Activated CD4-positive, alpha-beta T cell treated with anti-CD3 and anti-CD28 coated beads for 4 hours (primary cell): ENCODE measurements at places on chromosomes 1 and 21.

- DNase-seq, result no peak
Measured at GRCh38 chr1:24912376-24913273, 17.5 kb downstream of the RUNX3 start.

DNA sequence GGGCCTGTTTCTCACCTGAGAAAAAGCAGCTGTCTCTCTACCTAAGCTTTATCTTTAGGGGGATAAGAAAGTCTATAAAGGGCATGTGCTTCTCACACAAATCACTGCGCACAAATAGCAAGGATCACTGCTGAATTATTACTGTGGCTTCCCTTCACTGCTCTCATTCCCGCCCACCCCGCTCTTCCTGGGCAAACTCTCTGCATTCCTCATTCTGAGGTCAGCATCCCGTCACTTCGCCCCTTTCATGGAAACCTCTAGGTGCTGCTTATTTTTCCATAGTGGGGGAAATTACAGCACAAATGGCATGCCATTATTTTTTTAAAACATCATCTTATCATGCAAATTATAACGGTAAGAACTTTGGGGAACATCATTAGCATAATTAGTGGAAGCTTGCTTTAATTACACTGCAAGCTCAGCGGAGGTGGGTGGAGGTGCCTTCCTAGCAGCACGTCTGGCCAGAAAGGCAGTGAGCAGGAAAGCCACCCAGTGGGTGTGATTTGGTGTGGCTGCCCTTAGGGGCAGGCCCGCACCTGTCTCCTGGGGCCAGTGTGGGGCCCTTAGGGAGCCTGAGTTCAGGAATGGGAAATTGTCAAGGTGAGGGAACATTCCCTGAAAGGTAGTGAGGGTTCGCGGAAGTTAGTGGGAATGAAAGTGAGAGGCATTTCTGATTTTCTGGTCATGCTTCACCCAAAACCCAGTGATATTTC is 105.9 kb downstream of the LAMC2 start:
- DNase-seq, result no peak

GRCh38 chr1:112396653-112397471 is 848 bp downstream of the CTTNBP2NL start:
- DNase-seq, result no peak

DNA sequence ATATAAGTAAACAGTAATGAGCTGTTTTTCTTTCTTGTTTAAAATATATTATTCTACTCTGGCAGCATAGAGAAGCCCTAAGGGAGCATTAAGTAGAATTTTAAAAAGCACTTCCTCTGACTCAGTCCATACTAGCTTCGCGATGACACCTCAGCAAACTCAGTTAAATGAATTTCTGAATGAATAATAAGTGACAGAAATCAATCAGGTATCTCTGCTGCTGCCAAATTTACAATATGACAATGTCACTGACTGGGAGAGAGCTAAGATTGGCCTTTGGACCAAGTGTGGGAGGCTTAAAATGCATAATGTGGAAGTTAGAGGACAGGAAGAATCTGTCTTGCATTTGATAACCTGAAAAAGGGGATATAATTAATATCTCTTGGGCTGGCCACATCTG is 296.1 kb downstream of the HHIPL2 start:
- no peak for DNase-seq

DNA sequence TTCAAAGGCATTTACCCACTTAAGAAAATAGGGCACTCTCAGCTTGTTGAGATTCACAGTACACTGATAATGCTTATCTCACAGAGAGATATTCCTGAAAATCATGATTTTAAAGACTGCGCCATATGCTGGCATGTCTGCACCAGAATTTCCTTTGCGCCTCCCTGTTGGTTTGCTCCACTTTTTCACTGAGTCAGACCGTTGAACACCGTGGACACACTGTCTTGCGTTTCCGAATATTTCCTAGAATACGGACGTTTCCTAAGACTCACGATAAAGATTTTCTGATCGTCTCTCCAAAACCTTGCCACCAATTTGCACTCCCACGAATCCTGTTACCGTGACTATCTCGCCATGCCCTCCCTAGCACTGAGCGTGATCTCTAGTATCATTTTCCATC is 497 bp upstream of the C1orf115 start:
- no peak for DNase-seq

GRCh38 chr1:65207317-65207716 is 59.3 kb downstream of the AK4 start:
- DNase-seq, result no peak

- DNase-seq, result no peak
Measured at GRCh38 chr21:44544566-44544965, 4.6 kb upstream of the KRTAP10-1 start.

DNA sequence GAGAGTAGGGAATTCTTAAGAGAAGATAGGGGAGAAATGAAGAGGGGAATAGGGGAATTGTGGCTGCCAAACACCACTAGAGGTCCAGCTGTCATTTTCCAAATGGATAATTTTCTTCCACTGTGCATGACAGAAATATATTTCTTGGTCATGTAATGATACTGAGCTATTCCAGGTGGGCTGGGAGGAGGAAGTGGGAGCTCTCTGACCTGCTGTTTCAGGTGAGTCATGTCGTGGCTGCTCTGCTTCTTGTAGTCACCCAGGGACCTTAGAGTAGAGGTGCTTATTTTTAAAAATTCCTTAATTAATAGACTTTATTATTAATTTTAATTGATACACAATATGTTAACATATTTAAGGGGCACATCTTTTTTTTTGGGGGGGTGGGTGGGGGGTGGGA is 11.9 kb downstream of the PDE4B start:
- DNase-seq, result no peak

DNA sequence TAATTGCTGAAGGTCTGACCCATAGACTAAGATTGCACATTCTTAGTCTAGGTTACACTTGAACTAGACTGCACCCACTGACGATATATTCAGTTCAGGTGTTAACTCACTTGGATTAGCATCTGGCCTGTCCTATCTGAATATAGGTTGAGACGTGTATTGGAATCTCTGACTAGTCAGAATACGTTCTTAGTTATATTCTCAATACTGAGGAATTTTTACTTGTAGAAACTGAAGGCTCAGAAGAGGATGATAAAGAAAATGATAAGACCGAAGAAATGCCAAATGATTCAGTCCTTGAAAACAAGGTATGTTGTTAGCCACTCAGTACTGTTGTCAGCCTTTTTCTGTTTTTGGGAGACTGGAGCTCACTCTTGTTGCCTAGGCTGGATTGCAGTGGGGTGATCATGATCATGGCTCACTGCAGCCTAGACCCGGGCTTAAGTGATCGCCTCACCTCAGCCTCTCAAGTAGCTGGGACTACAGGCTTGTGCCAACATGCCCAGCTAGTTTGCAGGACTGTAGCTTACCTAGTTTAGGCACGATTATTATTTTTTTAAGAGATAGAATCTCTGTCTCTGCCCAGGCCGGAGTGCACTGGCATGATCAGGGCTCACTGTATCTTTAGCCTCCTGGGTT is 10.8 kb downstream of the CCDC17 start:
- no peak for DNase-seq

DNA sequence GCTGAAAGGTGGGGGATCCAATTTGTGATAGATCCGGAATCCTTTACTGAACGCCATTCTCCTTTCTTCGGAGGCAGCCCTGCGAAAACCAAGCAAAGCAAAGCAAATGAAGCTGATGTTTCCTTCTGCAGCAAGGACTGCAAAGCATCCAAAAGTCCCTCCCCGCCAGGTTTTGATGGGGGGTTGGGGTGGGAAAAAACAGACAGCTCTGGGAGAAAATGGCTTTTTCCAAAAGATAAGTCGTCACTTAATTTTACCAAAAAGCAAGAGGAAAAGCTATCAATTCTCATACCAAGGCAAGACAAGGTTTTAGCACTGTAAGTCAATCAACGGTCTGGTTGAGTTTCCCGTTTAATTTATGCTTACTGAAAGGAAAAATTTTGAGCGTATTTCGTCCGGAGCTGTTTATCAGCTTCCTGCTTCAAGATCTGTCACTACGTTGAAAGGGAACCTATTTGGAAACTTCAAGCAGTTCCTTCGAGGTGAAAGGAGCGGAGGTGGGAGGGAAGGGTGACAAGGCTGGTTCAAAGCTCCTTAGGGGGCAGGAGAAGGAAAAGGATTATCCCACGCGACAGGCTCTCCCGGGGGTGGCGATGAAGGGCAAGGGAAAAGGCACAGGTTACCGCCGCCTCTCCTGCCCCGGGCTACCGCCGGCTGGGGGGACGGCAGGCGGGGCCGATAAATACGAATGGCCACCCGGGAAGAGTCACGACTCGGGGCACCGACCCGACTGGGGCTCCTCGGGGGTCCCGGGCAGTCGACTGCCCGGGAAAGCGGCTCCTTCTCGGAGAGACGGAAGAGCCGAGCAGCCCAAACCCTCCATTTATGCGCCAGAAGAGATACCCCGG is 750 bp downstream of the SYNJ1 start:
- peak; percentile 7 for DNase-seq

DNA sequence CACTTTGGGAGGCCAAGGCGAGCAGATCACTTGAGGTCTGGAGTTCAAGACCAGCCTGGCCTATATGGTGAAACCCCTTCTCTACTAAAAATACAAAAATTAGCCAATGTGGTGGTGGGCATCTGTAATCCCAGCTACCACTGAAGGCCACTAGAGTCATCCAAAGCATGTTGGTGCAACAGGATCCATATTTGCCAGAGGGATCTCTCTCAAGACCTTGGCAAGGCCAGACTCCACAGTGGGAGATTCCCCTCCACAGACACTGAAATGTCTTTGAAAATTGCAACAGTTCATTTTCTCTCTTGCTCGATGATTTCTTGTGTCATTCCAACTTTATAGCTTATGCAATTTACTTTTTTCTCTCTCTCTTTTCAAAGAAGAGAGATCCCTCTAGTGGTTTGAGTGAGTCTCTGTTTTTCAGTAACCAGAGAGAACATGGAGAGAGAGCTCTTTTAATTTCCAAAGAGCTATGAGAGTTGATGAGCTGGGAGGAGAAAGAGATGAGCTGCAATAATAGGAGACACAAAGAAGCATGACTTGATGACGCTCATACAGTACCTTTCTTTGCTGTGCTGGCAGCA is 176.8 kb upstream of the USP25 start:
- no peak for DNase-seq

DNA sequence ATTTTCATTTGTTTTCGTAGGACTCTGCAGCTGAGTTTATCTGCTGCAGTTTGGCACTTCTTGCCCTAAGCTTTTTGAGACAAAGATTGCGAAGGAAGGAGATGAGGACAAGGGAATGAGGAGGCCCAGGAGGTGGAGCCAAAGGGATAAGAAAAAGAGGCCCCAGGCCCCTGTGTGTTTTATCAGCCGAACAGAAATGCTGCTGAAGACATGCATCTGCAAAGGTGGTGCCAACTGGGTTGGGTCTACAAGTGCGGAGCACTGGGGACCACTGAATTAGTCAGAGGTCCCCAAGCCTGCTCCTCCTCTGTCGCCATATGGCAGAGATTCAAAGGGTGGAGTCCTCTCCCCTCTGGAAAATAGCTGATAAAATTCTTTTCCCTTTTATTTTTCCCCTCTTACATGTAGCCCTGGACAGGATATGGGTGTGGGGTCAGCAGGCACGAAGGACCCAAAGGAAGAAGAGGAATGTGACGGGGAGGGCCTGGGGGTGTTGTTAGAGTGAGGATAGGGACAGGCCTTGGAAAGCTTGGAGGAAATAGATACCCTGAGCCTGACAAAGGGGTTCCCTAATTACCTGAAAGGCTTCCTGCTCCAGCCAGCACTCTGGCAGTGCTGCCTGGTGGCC is 2.7 kb downstream of the CD34 start:
- no peak for DNase-seq

DNA sequence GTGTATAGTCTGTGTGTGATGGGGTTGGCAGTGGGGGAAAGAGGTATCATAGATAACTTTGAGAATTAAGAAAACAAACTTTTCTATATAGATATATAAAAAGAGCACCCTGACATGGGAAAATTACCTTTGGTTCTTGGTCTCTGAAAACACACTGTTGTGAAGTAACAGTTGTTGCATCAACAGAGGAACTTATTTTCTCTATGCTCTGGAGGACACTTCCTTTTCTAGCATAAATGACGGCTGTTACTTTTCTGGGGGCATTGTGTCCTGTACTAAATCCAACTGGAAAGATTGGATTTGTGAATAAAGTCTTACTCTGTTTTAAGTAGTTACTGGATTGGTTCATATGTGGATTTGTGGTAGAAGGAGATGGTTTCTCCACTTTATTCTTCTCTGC is 12.6 kb downstream of the LRIF1 start:
- DNase-seq, result no peak

DNA sequence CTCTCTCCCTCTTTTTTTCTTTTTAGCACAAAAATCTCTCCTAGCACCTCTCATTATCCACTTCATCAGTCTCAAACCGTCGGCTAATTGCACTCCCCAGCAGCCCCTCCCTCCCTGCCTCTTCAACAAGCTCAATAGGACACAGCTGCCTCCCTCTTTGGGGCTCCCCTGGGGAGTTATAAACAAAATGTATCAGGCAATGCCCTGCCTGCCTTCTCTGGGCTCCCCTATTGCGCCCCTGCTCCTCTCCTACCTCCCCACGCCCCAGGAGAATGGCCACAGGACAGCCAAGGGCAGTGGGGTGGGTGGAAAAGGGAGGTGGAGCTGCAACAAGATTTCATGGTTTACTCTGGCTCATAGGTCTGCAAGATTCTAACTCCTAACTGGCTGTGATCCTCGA is 147.1 kb upstream of the GRIK3 start:
- no peak for DNase-seq

DNA sequence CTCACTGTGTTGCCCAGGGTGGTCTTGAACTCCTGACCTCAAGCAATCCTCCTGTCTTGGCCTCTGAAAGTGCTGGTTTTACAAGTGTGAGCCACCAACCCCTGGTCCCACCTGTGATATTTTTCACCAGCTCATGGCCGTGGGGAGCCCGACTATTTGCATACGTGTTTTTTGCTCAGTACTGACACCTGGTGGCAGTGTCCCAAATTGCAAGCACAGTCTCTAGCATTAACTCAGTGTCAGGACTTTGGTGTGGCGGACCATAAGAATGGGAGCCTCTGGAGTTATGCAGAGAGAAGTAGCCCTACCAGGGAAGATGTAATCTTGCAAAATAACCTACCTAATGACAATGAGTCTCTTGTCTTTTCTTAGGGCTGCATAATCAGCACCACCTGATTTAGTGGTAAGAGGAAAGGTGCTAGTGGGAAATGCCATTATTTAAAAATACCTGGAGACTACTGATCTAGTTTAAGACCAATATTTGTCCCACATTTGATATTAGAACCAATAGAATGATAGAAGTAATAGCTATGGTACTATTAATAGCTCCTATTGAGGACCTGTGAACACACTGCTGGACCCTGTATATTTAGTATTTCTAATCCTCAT is 305.4 kb downstream of the DISC1 start:
- DNase-seq, result no peak

GRCh38 chr1:54967372-54967771 is 13.1 kb upstream of the TMEM61 start:
- DNase-seq, result no peak
